GM12878 (cell line): ENCODE measurements at places on chromosomes 5 and 9. TPM values are rescaled to one million over a fixed set of nuclear protein-coding genes. Genes with fewer than 3 reads are reported as not detected.

The PAPPA gene
- total RNA-seq = 0.03 and 0.08 TPM in 2 replicates

The PCDHGA3 gene
- total RNA-seq = 0.08 and 0.10 TPM in 2 replicates

The GMCL2 gene
- not detected in 2 replicates for total RNA-seq

The LTC4S gene
- total RNA-seq = 2.0 and 3.6 TPM in 2 replicates

The OBP2A gene
- total RNA-seq = not detected in 2 replicates

The CTSV gene
- 0.21 and 0.36 TPM in 2 replicates for total RNA-seq

The ABCA2 gene
- 1.8 and 2.6 TPM in 2 replicates for total RNA-seq

The DMGDH gene
- 0.56 TPM in 1 of 2 replicates, not detected in the other for total RNA-seq

The CNTFR gene
- total RNA-seq = not detected in 2 replicates

The FAM81B gene
- not detected in 2 replicates for total RNA-seq

The GDA gene
- total RNA-seq = 0.27 and 0.72 TPM in 2 replicates

The CCDC69 gene
- 77.3 and 80.8 TPM in 2 replicates for total RNA-seq

The GPX3 gene
- total RNA-seq = 0.38 and 0.45 TPM in 2 replicates

The CARTPT gene
- total RNA-seq = not detected in 2 replicates

The CDKN2B-AS1 gene
- 0.98 and 1.3 TPM in 2 replicates for total RNA-seq

The SLC25A25 gene
- total RNA-seq = 14.3 and 15.7 TPM in 2 replicates

The ENTR1 gene
- 75.4 and 81.7 TPM in 2 replicates for total RNA-seq

The PTPRD gene
- total RNA-seq = 0.05 TPM in 2 replicates

The SLC4A9 gene
- total RNA-seq = 0.05 TPM in 1 of 2 replicates, not detected in the other

The ABO gene
- total RNA-seq = not detected in 2 replicates

The LHX3 gene
- not detected in 2 replicates for total RNA-seq

The PCDHGB6 gene
- 0.80 and 1.0 TPM in 2 replicates for total RNA-seq

The TGFBI gene
- total RNA-seq = 0.64 and 1.3 TPM in 2 replicates

The FSTL4 gene
- total RNA-seq = 0.05 TPM in 1 of 2 replicates, not detected in the other

The DDX4 gene
- 0.36 TPM in 1 of 2 replicates, not detected in the other for total RNA-seq

The IFNA2 gene
- 0.26 TPM in 1 of 2 replicates, not detected in the other for total RNA-seq

The NTNG2 gene
- 0.11 and 0.51 TPM in 2 replicates for total RNA-seq

The CTNND2 gene
- total RNA-seq = 0.13 TPM in 1 of 2 replicates, not detected in the other
